ENCODE measurements at places on chromosomes 4 and X.

DNA sequence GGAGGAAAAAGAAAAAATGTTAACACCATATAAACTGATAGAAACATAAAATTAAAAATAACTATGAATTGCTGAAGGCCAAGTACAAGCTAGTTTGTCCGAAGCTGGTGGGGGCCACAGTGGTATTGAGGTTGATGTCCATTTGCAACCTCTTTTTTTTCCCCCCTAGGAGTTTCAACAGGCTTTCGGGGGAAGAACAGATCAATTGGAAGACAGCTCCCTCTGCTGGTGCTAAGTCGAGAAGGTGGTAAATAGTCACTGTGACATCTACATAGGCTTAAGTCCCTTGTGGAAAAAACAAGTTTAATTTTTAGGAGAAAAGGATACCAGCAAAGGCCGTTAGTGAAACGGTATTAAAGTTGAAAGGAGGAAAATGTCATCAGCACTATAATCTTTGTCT, 115.7 kb upstream of the ZXDA start:
- no peak for DNase-seq

DNA sequence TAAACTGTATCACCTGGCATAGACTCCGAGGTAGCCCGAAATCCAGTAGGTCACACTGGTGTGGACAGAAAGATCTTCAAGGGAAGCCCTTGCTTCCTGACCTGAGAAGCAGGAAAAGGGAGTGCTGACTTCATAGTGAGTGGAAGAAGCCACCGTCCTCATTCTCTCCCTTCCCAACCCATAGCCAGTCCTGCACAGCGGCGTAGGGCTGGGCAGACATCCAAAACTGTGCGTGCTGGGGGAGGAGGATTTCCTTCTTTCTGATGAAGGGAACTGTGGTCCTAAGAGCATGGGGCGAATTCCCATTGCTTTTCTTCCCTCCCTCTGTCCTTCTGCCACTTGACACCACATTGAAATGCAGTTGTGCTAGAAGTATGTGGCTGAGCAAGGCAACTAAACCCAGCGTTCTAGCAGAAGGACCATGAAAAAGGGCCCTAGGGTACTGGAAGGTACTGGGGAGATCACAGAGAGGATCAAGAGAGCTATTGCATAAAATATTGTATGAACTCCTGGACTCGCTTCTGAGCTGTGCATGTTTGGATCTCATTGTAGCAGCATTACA, 66.9 kb downstream of the STOX2 start:
- DNase-seq, result no peak

DNA sequence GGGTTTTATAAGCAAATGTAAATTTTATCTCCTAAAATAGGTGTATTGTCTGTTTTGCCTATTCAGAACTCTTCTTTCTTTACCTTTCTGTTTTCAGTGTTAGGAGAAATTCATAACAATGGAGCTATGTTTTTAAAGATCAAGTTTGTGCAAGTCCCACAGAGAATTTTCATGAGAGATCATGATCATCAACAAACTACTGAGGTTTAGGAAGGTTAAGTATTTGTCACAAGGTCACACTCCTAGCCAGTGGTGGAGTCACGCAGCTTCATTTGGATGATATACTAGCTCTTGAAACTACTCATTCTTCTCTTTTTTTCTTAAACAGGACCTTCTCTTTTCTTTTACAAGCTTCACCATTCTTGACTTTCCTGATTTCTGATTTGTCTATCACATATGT, 892.6 kb upstream of the FRG1 start:
- no peak for DNase-seq

DNA sequence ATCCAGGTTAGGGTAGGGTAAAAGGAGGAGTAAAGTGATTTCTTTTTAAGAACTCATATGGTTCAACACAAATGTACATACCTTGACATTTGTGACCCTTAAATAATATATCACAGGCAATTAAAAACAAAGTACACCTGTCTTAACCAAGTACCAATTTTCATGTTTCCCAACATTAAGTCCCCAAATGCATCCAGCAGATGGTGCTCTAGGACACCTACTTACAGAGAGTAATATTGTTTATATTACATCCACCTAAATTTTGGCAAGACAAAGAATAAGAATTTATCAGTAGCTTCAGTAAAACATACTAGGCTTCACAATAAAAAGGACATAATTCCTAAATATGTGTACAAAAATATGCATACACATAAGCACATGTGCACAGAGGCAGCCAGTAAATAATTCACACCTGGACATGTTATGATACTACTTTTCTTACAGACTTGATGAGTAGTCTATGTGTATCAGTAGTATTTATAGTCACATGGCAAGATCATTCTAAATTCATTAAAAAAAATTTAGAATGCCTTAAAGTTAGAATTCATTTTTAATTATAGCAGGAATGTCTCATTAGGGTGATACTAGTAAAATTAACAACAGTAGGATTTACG, 219.7 kb downstream of the DCLK2 start:
- DNase-seq, result no peak

GRCh38 chr4:62523256-62523655, 1323.1 kb downstream of the ADGRL3 start:
- no peak for DNase-seq

GRCh38 chrX:45788941-45789348, 588.3 kb upstream of the DIPK2B start:
- no peak for DNase-seq

- no peak for DNase-seq
Observed at GRCh38 chrX:14801136-14801535, 71.7 kb downstream of the FANCB start.

- no peak for DNase-seq
Observed at GRCh38 chr4:101050088-101050836, 297.1 kb downstream of the PPP3CA start.

- DNase-seq, result no peak
Observed at GRCh38 chrX:136390921-136391320, 90.2 kb downstream of the ADGRG4 start.
